Activated CD4-positive, alpha-beta memory T cell treated with anti-CD3 and anti-CD28 coated beads for 36 hours (primary cell): ENCODE measurements at places on chromosomes 7 and 10. TPM values are rescaled to one million over a fixed set of nuclear protein-coding genes. Genes with fewer than 3 reads are reported as not detected.

- no peak overlapping the region for H3K4me3 ChIP-seq
- H3K36me3 ChIP-seq, result no peaks in the 10 kb centered on the region
- no peaks in the 10 kb centered on the region for H3K27me3 ChIP-seq
- DNase-seq, result no peak
- H3K27ac ChIP-seq, result no peak overlapping the region
Measured at GRCh38 chr7:20514364-20514763, 101.1 kb upstream of the ABCB5 start.

GRCh38 chr10:69321865-69322264 lies 43.6 kb downstream of the HK1 start:
- no peak overlapping the region for H3K4me3 ChIP-seq
- no peaks in the 10 kb centered on the region for H3K27me3 ChIP-seq
- DNase-seq, result no peak
- H3K4me1 ChIP-seq, result peaks cover 62% of the 10 kb centered on the region
- peaks cover 21% of the 10 kb centered on the region for H3K36me3 ChIP-seq

CUBN gene
- total RNA-seq, result 0.24 TPM

- no peaks in the 10 kb centered on the region for H3K4me1 ChIP-seq
- H3K4me3 ChIP-seq, result no peak overlapping the region
- no peak overlapping the region for H3K27ac ChIP-seq
- no peak for DNase-seq
Measured at GRCh38 chr7:143980746-143981510, 19.2 kb upstream of the OR6B1 start.

NCF1 gene
- 0.73 TPM for total RNA-seq
